EL (cell line): ENCODE measurements at places on chromosomes 16 and 17.

DNA sequence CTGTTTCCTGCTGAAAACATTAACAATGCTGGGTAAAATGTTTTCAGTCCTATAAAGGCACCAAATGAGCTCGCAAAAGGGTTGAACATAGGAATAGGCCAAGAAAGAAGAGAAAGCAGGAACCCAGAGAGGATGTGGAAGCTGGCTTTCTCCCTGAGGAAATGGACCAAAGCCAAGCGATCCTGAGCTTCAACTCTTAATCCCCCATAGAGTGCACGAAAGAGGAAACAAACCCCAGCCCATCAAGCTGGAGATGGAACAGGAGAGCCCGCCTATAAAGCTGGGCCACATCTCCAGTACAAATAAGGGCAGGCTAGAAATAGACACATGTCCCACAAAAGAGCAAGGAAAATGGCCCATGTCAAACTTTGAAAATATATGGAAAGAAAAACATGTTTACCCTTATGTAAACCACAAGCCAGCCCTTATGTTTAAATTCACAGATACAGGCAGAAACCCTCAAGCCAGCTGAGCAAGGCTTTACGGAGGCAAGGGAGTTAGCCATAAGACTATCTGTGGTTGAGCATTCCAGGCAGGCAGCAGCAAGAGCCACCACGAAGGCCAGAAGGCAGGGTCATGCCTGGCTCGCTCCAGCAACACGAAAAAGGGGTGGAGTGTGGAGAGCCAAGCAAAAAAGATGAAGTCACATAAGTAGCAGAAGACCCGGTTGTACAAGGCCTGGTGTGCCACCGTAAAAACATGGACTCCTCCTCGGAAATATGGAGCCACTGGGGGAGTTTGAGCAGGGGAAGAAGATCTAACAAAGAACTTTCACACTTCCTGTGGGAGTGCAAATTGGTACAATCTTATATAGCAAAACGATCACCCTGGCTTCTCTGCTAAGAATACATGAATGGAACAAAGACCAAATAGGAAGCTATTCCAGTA is 27.8 kb downstream of the COPRS start:
- peak; percentile 11 for DNase-seq

DNA sequence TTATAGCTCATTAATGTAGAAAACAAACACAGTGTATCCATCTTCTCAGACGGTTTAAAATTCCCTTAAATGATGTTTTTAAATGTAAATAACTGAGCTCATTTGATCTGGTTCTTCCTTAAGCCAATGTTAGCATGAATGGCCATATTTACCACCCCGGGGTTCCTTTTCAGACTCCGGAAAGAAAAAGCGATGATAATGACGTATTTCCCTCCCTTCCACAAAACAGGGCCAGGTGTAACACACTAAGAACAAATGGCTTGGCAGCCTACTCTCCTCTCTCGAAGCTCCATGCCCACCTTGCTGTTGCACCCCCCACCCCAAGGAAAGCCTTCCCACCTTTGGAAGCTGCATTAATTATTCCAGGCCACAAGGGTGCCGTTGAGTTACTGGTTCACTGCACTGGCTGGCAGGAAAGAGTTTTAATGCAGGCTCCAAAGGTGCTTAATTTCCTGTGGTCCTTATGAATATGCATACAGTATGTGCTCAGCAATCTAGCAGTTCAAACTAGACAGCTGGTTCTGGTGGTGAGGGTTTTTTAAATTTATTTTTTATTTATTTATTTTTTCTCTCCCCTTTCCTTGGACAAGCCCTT is 378.9 kb downstream of the WWOX start:
- DNase-seq, result no peak

GRCh38 chr17:7190276-7190917 is 11.2 kb upstream of the ASGR1 start:
- DNase-seq, result no peak

- peak; percentile 56 for DNase-seq
Observed at GRCh38 chr17:1177016-1177700, 2.6 kb downstream of the ABR start.

GRCh38 chr16:67804853-67805542 is 1.4 kb downstream of the RANBP10 start:
- no peak for DNase-seq

- DNase-seq, result no peak
Observed at GRCh38 chr16:54015147-54015546, 271.4 kb downstream of the IRX3 start.

GRCh38 chr16:27528294-27528693 is 21.4 kb downstream of the GTF3C1 start:
- DNase-seq, result no peak

- DNase-seq, result peak; percentile 86
Observed at GRCh38 chr16:56848029-56848936, 16.7 kb upstream of the SLC12A3 start.

- DNase-seq, result peak; percentile 14
Observed at GRCh38 chr17:63399316-63399715, 46.8 kb downstream of the CYB561 start.

DNA sequence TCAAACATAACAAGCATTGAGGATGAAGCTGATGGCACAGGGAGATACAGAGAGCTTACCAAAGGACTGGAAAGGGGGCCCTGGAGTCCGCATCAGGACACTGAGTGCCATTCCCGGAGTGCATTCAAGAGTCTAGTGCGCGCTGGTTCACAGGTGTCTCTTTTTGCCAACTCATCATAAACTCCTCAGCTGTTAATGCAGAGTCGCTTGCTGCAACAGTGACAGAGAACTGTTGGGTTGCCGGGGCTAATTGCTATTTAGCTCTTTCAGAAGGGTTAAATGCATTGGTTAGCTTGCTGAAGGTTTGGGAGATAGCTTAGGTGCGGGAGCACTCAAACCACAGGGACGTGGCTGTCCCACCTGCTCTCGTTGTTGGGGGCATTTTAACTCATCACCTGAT is 1091.6 kb upstream of the EEF2KMT start:
- no peak for DNase-seq

GRCh38 chr17:65926599-65926998 is 265.3 kb downstream of the CEP112 start:
- no peak for DNase-seq

- no peak for DNase-seq
Observed at GRCh38 chr16:66950437-66950836, 10.6 kb upstream of the CES3 start.

- DNase-seq, result peak; percentile 36
Observed at GRCh38 chr16:68332411-68333121, 21.7 kb downstream of the PRMT7 start.

- no peak for DNase-seq
Observed at GRCh38 chr16:85239239-85239638, 127.0 kb upstream of the CIBAR2 start.

GRCh38 chr17:48791128-48792032 is 25.6 kb downstream of the TTLL6 start:
- peak; percentile 88 for DNase-seq

GRCh38 chr16:3948378-3948995 is 68.0 kb upstream of the CREBBP start:
- no peak for DNase-seq

- DNase-seq, result peak; percentile 54
Observed at GRCh38 chr16:80092681-80093080, 448.1 kb upstream of the DYNLRB2 start.

GRCh38 chr17:48760411-48760810 is 31.9 kb upstream of the HOXB13 start:
- DNase-seq, result no peak

GRCh38 chr17:76145231-76146052 is 4.4 kb upstream of the FOXJ1 start:
- DNase-seq, result no peak

DNA sequence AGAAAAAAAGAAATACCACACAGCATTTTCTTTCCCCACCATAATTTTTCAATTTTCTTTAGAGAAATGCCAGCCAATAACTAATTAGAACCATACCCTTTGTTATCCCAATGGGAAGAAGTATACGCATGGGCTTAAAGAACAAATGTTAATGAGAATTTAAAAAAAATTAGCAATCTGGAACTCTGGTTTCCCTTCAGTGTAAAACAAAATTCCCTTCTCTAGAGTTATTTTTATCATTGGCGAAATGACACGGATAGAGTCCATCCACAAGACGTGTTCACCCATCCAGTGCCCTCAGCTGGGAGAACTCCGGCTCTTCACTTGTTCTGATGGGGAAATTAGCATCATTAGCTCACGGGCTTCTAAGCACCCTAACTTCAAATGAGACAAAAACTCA is 3.3 kb downstream of the NXN start:
- no peak for DNase-seq

GRCh38 chr16:25013751-25014499 is 1.2 kb downstream of the ARHGAP17 start:
- DNase-seq, result no peak

- peak; percentile 26 for DNase-seq
Observed at GRCh38 chr16:87351320-87351698, 32.3 kb downstream of the FBXO31 start.

- no peak for DNase-seq
Observed at GRCh38 chr16:873889-874288, 73.4 kb upstream of the GNG13 start.
